Endothelial cell of umbilical vein (primary cell): ENCODE measurements at places on chromosomes 7 and 10.

DNA sequence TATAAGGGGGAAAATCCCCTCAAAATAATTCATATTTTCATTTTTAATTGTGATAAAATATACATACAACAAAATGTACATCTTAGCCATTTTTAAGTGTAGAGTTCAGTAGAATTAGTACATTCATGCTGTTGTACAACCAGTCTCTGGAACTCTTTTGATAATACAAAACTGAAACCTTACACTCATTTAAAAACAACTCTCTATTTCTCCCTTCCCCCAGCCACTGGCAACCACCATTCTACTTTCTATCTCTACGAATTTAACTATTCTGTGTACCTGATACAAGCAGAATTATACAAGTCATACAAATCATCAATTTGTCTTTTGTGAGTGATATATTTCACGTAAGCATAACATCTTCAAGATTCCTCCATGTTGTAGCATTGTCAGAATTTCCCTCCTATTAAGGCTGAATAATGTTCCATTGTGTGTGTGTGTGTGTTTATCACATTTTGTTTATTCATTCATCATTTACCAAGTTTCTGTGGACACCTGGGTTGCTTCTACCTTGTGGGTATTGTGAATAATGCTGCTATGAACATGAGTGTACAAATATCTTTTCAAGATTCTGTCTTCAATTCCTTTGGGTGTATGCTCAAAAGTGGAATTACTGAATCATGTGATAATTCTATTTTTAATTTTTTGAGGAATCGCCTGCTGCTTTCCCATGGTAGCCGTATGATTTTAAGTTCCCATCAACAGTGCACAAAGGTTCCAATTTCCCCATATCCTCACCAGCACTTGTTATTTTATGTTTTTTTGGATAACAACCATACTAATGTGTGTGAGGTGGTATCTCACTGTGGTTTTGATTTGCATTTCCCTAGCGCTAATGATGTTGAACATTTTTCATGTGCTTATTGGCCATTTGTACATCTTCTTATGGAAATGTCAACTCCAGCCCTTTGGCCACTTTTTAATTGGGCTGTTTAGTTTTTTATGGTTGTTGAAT, 4.7 kb upstream of the EBLN1 start:
- DNase-seq, result no peak

DNA sequence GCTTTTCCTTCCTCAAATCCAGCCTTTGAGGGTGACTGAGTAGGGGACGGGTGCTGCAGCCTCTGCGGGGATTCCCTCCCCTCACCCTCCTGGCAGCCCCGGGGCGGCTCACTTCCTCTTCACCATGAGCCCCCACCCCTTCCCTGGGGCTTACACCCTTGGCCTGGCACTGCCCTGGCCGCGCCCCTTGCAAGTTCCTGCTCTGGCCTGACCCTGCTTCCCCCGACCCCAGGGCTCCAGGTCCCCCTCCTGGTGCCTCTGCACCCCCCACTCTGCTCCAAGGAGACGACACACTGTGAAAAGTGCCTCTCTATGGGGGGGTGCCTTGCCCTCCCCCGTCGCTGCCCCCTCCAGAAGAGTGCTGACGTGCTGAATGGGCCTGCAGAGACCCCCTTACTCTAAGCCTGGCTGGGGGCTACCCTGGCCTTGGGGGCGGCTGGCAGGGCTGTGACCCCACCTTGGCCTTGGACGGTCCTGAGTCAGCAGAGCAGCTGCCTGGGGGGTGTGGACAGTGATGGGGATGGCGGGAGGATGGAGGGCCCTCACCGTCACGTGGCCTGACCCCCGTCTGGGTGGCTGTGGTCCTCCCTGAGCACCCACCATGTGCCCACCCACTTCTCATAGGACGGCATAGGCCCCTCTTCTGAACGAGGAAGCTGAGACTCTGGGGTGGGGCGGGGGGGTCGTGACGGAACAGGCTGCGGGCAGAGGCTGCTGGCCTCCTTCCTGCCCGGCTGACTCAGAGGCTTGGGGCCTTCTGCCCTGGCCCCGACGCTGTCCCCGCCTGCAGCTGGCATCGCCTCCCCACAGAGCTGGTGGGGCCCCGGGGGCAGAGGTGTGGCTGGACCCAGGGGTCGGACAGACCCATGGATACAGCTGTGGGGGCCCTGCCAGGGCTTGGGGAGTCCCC, 9.8 kb downstream of the LFNG start:
- peak; percentile 44 for DNase-seq

DNA sequence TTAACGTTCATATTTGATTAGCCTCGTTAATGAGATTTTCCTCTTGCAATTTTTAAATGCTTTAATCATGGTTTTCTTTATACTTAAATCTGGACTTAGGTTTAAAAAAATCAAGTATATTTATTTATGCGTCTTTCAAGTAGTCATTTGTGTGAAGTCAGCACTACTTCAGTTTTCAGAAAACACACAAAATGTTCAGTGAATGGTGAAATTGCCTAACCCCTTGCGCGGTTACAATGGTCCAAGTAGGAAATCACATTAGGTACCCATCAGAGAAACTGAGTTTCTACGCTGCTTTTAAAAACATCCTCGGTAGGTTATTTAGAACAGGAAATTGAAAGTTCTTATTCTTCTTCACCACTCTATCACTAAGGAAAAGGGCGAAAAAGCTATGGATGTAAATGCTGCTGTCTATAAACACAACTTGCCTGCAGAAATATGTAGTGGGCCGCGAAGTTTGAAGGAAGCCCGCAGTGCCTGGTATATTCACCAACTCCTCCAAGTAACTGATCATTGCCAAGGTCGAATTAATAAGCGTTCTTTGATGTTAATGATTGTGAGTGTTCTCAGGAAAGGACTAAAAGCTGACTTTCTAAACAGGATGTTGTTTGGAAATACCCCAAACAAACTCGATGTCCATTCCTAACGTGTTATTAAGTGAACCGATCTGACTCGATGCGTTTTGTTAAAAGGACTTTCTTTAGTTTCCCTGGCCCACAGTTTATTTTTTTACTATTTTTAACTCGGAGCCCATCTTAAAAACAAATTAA, 1.0 kb downstream of the SYPL1 start:
- peak; percentile 74 for DNase-seq

DNA sequence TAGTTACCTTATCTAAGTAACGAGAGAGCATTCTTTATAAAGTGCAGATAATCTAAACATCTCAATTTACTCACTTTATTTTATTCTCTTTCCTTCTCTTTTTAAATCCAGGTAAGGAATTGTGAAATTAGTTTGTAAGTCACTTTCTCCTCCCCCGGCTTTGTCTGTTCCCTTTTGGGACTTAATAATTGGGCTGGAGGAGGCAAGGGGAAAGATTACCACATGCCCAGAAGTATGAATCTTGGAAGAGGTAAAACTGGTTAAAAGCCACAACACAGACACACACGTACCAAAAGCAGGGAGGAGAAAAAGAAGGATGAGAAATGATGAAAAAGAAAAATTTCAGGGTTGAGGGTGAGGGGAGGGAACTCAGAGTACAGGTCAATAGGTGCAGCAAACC, 63.3 kb upstream of the LRRC17 start:
- no peak for DNase-seq

DNA sequence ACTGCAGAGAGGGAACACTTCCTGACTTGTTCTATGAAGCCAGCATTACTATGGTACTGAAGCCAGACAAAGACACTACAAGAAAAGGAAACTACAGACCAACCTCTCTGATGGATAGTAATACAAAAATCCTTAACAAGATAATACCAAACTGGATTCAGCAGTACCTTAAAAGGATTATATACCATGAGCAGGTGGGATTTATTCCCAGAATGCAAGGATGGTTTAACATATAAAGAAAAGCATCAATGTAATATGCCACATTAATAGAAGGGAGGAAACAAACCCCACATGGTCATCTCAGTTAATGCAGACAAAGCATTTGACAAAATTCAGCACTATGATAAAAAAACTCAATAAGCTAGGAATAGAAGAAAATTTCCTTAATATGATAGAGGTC, 47.2 kb downstream of the EBLN1 start:
- no peak for DNase-seq

DNA sequence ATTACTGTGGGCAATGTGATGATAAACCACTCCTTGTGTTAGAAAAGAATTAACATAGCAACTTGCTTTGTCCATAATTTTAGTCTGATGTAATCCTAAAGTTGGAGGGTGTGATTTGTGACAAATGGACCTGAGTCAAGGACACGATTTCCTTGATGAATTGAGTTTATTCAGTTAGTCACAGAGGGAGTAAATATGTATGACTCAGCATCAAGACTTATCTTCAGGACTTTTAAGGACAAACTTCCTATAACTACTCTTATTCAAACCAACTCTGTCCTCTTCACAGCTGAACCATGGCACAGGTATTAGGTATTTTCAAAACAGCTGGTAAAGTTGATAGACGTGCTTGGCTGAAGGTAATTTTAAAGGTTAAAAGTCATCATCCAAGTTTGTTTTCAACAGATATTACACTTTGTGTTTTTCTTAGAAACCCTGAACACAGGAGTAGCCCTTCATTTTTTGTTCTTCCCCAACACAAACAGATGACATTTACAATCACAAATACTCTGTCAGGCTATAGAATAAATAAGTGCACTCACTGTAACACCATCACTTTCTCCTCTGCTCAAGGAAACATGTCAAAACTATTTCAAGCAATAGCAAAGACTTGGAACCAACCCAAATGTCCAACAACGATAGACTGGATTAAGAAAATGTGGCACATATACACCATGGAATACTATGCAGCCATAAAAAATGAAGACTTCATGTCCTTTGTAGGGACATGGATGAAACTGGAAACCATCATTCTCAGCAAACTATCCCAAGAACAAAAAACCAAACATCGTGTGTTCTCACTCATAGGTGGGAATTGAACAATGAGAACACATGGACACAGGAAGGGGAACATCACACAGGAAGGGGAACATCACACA, 54.5 kb downstream of the COA1 start:
- DNase-seq, result peak; percentile 83

GRCh38 chr10:34540492-34540891, 274.6 kb downstream of the PARD3 start:
- no peak for DNase-seq

DNA sequence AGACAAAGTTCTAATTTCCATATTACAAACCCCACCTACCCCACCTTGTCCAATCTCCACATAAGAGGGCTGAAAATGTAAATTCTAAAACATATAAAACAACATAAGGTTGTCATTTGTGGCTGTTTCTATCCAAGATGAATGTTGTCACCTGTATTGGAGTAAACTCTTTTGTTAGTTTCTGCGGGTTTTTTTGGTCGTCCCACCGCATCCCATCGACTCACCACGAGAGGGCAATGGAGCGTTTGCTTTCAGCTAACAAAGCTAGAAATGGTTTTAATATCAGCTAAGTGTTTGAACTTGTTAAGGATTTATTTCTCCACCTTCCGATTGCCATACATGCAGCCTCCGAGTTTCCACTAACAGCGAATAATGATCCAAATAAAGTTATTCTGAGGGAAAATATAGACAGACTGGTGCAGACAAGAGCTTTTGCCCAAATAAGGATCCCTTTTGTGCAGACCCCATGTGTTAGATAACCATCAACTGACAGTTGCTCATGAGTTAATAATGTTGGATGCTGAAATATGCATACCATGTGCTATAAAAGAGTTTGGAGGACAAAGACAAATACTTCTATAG, 137.2 kb downstream of the ARID5B start:
- DNase-seq, result peak; percentile 85

DNA sequence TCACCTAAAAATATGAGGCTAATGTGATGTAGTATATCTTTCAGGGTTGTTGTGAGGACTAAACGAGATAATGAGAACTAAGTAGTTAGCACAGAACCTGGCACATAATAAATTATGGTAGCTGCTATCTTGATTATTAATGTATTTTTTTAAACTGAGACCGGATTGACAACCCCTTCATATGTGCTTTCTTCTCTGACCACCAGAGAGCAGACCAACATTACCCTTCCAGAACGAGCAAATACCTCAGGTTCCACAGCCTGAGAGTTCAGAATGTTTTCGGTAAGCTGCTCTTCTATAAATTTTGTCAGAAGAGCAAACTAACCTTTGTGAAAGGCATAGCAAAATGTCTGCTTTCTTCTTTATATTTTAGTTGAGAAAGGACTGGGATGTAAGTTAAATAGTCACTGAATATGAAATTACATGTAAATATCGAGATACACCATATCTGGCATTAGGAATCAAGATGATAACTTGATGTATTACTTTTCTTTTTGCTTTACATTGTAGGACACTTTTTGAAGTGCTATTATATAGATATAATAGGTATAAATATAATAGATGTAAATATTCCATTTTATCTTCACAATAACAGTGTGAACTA, 13.6 kb upstream of the BPGM start:
- DNase-seq, result peak; percentile 79

- DNase-seq, result no peak
Measured at GRCh38 chr10:113435881-113436280, 117.0 kb upstream of the HABP2 start.

- DNase-seq, result no peak
Measured at GRCh38 chr10:16967866-16968415, 150.7 kb upstream of the RSU1 start.

DNA sequence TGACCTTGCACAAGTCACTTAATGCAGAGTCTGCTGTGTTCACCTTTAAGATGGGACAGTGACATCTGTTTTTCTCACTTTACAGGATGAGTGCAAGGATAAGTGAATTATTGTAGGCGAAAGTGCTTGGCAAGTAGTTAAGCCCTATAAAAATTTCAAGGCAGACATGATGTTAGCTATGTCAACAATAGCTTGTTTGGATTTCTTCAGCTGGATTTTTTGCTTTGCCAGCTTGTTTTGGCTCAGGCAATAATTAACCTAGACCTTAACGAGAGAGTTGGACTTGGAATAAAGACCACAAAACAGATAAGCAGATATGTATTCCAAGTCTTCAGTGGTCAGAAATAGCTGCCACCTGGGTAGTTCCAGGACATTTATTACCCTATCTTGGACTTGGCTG, 255.2 kb downstream of the ARL4A start:
- peak; percentile 77 for DNase-seq
